Psoas muscle (tissue), 8 donors: ENCODE measurements at places on chromosomes 5 and 9.

- peak overlapping the region; percentile 75 for H3K4me3 ChIP-seq
- DNase-seq, result no peak
- H3K27me3 ChIP-seq, result no peaks in the 10 kb centered on the region
- H3K27ac ChIP-seq, result peak overlapping the region; percentile 78
- H3K4me1 ChIP-seq, result peaks cover 66% of the 10 kb centered on the region
Measured at GRCh38 chr9:121298689-121299466, 30.9 kb downstream of the GSN start.

DNA sequence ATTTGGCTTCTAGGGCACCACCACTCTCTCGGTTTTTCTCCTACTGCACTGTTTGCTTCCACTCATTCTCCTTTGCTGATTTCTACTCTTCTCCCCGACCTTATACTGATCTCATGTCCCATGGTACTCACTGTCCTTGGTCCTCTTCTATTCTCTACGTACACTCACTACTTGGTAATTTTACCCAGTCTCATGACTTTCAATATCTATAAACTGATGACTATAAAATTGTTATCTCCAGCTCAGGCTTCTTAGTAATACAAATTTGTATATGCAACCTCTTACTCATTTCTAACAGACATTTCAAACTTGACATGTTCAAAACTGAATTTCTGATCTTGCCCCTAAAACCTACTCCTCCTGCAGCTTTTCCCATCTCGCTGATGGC lies 4.1 kb downstream of the RAPGEF6 start:
- no peak for DNase-seq
- H3K36me3 ChIP-seq, result no peaks in the 10 kb centered on the region
- no peaks in the 10 kb centered on the region for H3K27me3 ChIP-seq
- peaks cover 39% of the 10 kb centered on the region for H3K4me1 ChIP-seq
- no peak overlapping the region for H3K27ac ChIP-seq

DNA sequence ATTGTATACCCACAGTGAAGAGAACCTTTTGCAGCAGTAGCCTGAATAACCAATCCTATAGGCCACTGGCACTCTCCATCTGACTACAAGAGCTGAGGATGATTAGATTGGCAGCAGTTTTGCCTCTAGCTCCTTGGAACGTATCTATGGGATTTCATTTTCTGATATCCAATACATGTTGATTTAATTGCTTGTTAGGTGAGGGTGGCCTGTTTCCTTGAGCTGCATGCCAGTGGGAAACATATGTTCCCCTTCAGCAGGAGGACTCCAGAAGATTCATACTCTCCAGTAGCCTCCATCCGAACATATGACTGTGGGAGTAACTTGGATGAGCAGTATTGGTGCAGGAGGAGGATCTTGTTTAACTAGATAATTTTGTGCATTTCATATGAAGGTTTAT lies 51.5 kb downstream of the GCNT1 start:
- H3K27ac ChIP-seq, result no peak overlapping the region
- no peak for DNase-seq
- H3K27me3 ChIP-seq, result no peaks in the 10 kb centered on the region
- H3K36me3 ChIP-seq, result no peaks in the 10 kb centered on the region

GRCh38 chr9:134050726-134051125 lies 17.1 kb downstream of the BRD3 start:
- H3K4me1 ChIP-seq, result peaks cover 61% of the 10 kb centered on the region
- H3K4me3 ChIP-seq, result no peak overlapping the region
- peaks cover 66% of the 10 kb centered on the region for H3K36me3 ChIP-seq
- H3K27ac ChIP-seq, result no peak overlapping the region
- DNase-seq, result no peak
- H3K27me3 ChIP-seq, result no peaks in the 10 kb centered on the region

DNA sequence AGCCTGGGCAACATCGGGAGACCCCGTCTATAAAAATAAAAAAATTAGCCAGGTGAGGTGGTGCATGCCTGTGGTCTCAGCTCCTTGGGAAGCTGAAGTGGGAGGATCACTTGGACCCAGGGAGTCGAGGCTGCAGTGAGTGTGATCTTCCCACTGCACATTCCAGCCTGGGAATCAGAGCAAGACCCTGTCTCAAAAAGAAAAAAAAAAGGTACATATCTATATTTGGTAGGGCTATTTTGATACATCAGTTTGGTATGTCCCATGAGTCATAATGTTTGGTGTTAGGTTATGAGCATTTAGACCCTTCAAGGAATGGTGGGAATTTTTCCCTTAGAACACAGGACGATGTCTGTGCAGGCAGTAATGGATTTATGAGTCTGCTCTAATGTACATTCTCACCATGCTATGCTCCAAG lies 55.3 kb upstream of the POU4F3 start:
- no peaks in the 10 kb centered on the region for H3K27me3 ChIP-seq
- H3K4me1 ChIP-seq, result peaks cover 10% of the 10 kb centered on the region
- H3K4me3 ChIP-seq, result no peak overlapping the region
- no peaks in the 10 kb centered on the region for H3K36me3 ChIP-seq
- DNase-seq, result no peak

DNA sequence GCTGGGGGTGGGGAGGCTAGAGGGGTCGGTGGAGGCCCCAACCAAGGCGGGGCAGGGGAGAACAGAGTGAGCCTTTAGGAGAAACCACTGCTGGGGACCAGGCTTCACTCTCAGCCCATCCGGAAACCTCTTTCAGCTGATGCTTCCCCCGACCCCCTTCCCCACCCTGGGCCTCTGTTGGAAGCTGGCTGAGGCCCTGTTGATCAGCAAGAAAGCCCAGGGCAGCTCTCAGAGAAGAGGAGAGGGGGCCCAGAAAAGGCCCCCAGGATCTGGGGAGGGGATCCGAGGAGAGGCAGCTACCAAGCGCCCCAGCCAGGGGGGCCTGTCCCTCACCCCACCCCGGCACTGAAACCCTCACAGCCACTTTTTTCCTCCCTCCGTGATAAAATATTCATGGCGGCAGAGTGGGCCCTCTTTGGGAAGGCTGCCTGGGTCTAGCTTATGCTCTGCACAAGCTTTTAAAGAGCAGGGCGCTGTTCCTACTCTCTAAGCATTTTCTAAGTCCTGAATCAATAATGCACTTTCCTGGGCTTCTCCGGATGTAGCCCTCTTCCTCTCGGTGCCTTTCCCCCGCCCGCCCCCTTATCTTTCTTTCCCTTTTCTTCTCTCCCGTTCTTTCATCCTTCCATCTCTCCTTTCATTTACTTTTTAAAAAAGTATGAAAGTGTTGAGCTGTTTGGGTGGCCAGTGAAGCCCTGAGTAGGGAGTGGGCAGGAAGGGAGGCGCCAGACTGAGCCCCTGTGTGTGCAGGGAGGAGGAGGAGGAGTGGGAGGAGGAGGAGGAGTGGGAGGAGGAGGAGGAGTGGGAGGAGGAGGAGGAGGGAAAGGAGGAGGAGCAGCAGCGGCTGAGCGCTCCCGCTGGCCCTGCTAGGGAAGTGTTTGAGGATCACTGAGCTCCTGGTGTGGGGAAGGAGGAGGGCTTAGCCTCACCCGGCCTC lies 23.5 kb downstream of the NTNG2 start:
- DNase-seq, result no peak
- H3K36me3 ChIP-seq, result no peaks in the 10 kb centered on the region
- H3K27ac ChIP-seq, result no peak overlapping the region
- H3K4me3 ChIP-seq, result no peak overlapping the region
- no peaks in the 10 kb centered on the region for H3K27me3 ChIP-seq

DNA sequence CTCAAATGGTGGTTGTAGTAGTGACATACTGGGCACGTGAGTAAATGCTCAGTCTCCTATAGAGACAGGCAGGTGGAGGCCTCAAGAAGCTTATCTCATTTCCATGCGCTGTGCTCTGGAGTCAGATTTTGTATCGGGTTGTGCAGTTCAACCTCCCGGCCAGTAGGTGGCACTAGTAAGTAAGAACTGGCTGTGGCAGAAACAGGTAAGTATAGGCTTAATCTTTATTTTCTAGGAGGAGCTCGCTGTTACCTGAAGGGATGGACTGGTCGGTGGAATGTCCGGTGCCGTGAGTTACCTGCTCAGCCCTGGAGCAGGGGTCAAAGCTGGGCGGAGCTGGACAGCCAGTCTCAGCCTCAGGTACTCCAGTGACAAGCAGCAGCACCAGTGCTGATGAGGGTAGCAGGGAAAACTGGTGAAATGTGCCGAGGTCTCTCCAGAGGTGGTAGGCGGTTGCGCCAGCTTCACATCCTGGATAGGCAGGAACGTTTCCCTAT lies 880.1 kb upstream of the SEMA6A start:
- H3K27me3 ChIP-seq, result no peaks in the 10 kb centered on the region
- H3K27ac ChIP-seq, result no peak overlapping the region
- no peaks in the 10 kb centered on the region for H3K36me3 ChIP-seq
- H3K4me3 ChIP-seq, result no peak overlapping the region

DNA sequence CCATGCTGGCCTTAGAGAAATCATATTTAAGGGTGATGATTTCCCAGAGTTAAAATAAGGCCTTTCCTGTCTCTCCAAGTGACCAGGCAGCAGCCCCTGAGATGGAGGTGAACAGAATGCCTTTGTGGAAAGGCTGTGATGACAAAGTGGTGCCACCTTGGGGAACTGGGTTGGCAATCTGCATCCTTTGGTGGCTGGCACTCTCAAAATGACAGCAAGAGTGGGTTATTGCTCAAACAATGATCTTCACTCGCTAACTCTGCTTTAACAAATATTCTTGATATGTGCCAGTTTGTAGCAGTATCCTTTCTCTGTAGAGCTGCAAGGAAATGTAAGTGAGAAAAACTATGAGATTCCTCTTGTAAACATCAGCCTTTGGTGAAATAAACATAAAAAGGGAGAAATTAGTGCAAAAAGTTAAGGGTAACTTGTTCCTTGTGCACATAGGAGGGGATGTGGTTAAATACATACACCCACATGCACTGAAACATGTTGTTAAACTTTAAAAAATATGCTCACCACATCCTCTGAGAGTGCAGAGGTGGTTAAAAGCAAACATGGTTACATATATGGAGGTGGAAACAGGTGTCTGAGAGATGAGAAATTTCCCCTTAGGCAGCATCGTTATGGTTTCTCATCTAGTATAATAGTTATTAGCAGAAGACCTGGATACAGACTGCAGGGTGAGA lies 373.4 kb upstream of the CTNND2 start:
- H3K4me1 ChIP-seq, result no peaks in the 10 kb centered on the region
- no peak for DNase-seq
- no peaks in the 10 kb centered on the region for H3K36me3 ChIP-seq
- no peaks in the 10 kb centered on the region for H3K27me3 ChIP-seq

- H3K4me3 ChIP-seq, result no peak overlapping the region
- H3K36me3 ChIP-seq, result no peaks in the 10 kb centered on the region
- no peak overlapping the region for H3K27ac ChIP-seq
- peaks cover 3% of the 10 kb centered on the region for H3K4me1 ChIP-seq
- DNase-seq, result no peak
Measured at GRCh38 chr5:58024151-58024550, 435.7 kb downstream of the PLK2 start.

DNA sequence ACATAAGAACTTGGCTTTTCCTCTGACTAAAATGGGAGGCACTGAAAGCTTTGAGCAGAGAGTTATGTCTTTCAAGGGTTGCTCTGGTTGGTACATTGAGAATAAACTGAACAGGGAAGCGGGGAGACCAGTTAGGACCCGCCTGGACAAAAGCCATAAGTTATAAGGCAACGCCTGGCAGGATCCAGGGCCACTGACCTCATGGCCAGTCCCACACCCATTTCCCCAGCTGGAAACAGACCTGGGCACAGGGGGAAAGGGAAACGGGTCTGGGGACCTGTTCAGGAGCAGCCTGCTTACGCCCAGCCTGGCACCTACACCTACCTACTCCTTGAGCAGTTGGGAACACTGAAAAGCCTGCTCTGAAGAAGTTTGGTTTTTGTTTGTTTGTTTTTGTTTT lies 1.3 kb downstream of the SPINK4 start:
- no peaks in the 10 kb centered on the region for H3K27me3 ChIP-seq
- no peak overlapping the region for H3K27ac ChIP-seq
- no peak for DNase-seq

- peaks cover 2% of the 10 kb centered on the region for H3K27me3 ChIP-seq
- H3K4me1 ChIP-seq, result no peaks in the 10 kb centered on the region
- no peak for DNase-seq
- no peaks in the 10 kb centered on the region for H3K36me3 ChIP-seq
- no peak overlapping the region for H3K27ac ChIP-seq
Measured at GRCh38 chr9:133821601-133822429, 83.7 kb upstream of the SARDH start.

- H3K4me3 ChIP-seq, result no peak overlapping the region
- no peaks in the 10 kb centered on the region for H3K36me3 ChIP-seq
- H3K4me1 ChIP-seq, result peaks cover 12% of the 10 kb centered on the region
- H3K27ac ChIP-seq, result no peak overlapping the region
- no peaks in the 10 kb centered on the region for H3K27me3 ChIP-seq
Measured at GRCh38 chr9:95989297-95989696, 113.8 kb downstream of the ERCC6L2 start.

DNA sequence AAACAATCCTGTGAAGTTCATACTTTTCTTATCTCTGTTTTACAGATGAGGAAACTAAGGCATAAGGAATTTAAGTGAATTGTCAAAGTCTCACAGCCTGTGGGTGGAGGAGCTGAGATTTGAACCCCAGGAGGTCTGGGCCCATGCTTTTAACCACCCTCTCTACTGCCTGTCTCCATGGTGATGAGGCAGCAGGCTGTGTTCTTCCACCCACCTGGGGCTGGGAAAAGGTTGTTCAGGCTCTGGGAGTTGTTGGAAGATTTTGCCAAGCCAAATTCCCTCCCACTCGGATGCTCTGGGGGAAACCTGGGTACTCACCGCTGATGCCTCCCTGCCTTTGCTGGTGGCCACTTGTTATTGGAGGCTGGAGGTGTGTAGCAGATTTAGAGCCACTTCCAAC lies 18.3 kb upstream of the SYNPO start:
- no peaks in the 10 kb centered on the region for H3K27me3 ChIP-seq
- H3K4me1 ChIP-seq, result peaks cover 47% of the 10 kb centered on the region
- H3K36me3 ChIP-seq, result no peaks in the 10 kb centered on the region

GRCh38 chr5:108196276-108196675 lies 185.6 kb downstream of the FBXL17 start:
- no peak overlapping the region for H3K4me3 ChIP-seq
- no peaks in the 10 kb centered on the region for H3K36me3 ChIP-seq
- no peak overlapping the region for H3K27ac ChIP-seq
- DNase-seq, result no peak

GRCh38 chr5:122114501-122114900 lies 14.8 kb upstream of the ZNF474 start:
- H3K36me3 ChIP-seq, result no peaks in the 10 kb centered on the region
- no peak overlapping the region for H3K4me3 ChIP-seq
- DNase-seq, result no peak
- H3K4me1 ChIP-seq, result no peaks in the 10 kb centered on the region

GRCh38 chr9:93702261-93702660 lies 125.9 kb downstream of the PHF2 start:
- H3K4me3 ChIP-seq, result no peak overlapping the region
- no peaks in the 10 kb centered on the region for H3K36me3 ChIP-seq
- no peaks in the 10 kb centered on the region for H3K4me1 ChIP-seq
- no peak for DNase-seq
